Type B pancreatic cell (in vitro differentiated cells): ENCODE measurements at places on chromosomes 1 and 21.

- H3K4me3 ChIP-seq, result peak within 1 kb of the TSS; percentile 93
- peaks cover 4% of the 10 kb centered on the region for H3K36me3 ChIP-seq
- no peak for DNase-seq
- peaks cover 13% of the 10 kb centered on the region for H3K4me1 ChIP-seq
- peaks cover 4% of the 10 kb centered on the region for H3K27me3 ChIP-seq
Observed at GRCh38 chr1:149917571-149918144, at the start of gene SV2A. Gene SV2A, minus strand, starts transcription at chr1:149917844. Its CDS starts 4,004 bp downstream, at chr1:149913840.

GRCh38 chr21:31974454-31974985 lies 101.7 kb downstream of the HUNK start:
- H3K4me1 ChIP-seq, result peaks cover 6% of the 10 kb centered on the region
- no peak overlapping the region for H3K4me3 ChIP-seq
- no peaks in the 10 kb centered on the region for H3K27me3 ChIP-seq
- H3K36me3 ChIP-seq, result peaks cover 48% of the 10 kb centered on the region
- no peak for DNase-seq

DNA sequence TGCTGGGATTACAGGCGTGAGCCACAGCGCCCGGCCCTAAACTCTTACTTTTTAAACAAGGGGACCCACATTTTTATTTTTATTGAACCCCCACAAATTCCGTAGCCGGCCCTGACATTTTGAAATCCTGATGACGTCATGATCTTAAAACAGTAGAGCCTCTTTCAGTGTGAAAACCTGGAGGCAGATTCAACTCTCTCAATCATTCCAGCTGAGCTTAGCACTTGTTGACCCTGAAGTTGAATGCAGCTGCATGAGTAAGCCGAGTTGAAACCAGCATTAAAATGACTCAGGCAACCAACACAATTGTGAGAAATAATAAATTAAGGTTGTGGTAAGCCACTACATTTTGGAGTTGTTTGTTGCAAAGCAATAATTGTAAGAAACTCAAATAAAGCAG lies 93.9 kb upstream of the ADGRL4 start:
- H3K27ac ChIP-seq, result no peak overlapping the region
- H3K36me3 ChIP-seq, result no peaks in the 10 kb centered on the region
- no peak overlapping the region for H3K4me3 ChIP-seq
- no peak for DNase-seq

DNA sequence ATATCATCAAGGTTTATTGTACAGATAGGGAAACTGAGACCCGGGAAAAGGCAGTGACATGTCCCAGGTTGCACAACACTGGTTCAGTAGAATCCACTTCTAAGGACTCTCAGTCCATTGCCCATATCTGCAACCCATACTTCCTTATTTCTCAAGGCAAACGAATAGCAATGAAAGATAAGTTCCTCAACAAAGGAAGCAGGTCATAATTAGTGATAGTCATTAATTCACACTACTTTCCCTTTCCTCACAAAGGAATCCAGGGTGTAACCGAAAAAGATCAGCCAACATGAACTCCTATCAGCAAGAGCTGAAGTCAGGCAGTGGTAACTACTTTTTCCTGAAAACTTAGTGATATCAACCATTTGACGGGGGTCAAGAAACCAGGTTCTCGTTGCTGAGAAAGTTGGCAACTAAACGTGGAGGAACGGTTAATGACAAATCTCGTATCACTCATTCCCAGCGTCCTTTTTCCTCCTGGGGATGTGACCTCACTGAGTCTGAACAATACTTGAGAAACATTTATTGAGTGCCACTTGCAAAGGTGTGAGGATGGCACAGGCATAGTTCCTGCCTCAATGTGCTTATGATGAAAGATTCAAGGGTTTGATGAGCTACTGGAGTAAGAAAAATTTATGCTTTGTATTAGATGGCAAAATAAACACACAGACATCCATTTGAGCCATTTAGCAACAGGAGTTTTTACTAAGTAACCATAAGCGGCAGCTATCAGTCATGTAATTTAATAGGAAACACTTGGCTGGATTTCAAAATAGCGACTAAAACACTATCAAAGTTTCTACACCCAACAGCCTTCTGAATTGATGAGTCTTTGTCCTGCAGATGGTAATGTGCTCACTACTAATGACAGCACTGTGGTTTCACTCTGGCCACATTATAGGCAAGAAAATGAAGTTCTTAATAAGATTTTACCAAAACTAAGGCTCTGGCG lies 82.3 kb downstream of the PLPP3 start:
- peaks cover 63% of the 10 kb centered on the region for H3K36me3 ChIP-seq
- no peak for DNase-seq
- peaks cover 62% of the 10 kb centered on the region for H3K4me1 ChIP-seq
- H3K27ac ChIP-seq, result no peak overlapping the region

DNA sequence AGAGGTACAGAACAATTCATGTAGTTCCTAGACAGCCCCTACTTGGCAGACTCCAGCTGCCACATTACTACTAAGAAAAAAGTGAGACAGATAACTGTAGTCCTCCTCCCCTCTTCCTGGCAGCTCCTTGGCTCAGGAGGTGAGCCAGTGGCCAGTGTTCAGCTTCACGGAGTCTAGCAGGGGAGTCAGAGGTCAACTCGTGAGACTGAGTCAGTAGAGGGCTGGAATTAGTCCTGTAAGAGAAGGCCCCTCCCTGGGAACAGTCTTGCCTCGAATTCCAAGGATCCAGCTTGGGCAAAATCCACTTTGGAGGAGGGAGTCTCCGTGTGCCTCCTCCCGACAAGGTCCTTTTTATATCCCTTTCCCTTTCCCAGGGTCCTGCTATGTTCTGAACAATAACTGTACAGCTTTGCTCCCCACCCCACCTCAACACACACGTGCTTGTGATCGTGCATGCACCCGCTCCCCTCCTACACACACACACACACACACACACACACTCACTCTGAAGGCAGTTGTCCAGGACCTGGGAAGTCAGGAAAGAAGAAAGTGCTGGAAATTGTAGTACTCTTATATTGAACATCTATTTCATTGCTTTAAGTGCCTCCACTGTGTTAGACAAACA lies 22.5 kb upstream of the SLC27A3 start:
- no peaks in the 10 kb centered on the region for H3K27me3 ChIP-seq
- H3K4me3 ChIP-seq, result no peak overlapping the region
- H3K27ac ChIP-seq, result no peak overlapping the region
- H3K4me1 ChIP-seq, result peaks cover 6% of the 10 kb centered on the region

DNA sequence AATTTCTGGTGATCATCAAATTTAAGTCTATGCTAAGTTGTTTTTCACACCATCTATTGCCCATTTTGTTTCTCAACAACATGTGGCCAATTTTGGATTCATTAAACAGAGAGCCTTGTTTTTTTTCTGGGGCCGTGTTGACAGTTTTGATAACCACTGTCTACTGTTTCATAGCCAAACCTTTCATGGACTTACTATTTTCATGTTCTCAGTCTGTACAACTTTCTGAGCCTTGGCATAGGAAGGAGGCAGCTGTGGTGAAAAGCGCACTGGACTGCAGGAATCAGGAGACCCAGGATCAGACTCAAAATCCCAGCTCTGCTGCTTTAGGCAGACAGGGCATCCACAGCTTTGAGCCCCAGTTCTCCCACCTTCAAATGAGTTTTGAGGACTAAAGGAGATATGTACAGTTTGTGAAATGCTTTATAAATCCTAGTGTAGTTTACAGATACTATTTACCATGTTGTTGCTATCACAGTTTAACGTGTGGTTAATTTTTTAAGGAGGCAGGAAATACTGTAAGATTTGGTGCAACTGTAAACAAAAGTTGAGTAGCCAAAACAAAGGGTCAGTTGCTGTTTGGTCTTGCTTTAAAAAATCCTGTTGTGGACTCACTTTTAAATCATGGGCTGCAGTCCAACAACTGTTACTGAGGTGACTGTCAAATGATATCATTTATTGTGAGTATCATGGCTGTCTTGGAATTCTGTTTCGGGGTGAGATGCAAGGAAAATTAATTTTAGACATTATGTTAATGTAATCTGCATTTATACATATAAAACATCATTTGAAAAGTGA lies 2.9 kb downstream of the MACO1 start:
- H3K27me3 ChIP-seq, result no peaks in the 10 kb centered on the region
- no peaks in the 10 kb centered on the region for H3K36me3 ChIP-seq
- H3K4me1 ChIP-seq, result peaks cover 46% of the 10 kb centered on the region
- no peak overlapping the region for H3K4me3 ChIP-seq

- H3K27me3 ChIP-seq, result no peaks in the 10 kb centered on the region
- no peak overlapping the region for H3K27ac ChIP-seq
- H3K36me3 ChIP-seq, result peaks cover 55% of the 10 kb centered on the region
- DNase-seq, result no peak
Observed at GRCh38 chr1:94438692-94439276, 20.6 kb downstream of the ABCD3 start.

GRCh38 chr1:226279498-226279897 lies 29.5 kb downstream of the LIN9 start:
- no peaks in the 10 kb centered on the region for H3K27me3 ChIP-seq
- peaks cover 26% of the 10 kb centered on the region for H3K36me3 ChIP-seq
- H3K4me3 ChIP-seq, result no peak overlapping the region
- no peak overlapping the region for H3K27ac ChIP-seq

- H3K27ac ChIP-seq, result peak overlapping the region; percentile 2
- no peak overlapping the region for H3K4me3 ChIP-seq
- H3K27me3 ChIP-seq, result no peaks in the 10 kb centered on the region
- no peak for DNase-seq
- H3K4me1 ChIP-seq, result peaks cover 32% of the 10 kb centered on the region
- no peaks in the 10 kb centered on the region for H3K36me3 ChIP-seq
Observed at GRCh38 chr1:201939574-201939973, 6.8 kb downstream of the LMOD1 start.

DNA sequence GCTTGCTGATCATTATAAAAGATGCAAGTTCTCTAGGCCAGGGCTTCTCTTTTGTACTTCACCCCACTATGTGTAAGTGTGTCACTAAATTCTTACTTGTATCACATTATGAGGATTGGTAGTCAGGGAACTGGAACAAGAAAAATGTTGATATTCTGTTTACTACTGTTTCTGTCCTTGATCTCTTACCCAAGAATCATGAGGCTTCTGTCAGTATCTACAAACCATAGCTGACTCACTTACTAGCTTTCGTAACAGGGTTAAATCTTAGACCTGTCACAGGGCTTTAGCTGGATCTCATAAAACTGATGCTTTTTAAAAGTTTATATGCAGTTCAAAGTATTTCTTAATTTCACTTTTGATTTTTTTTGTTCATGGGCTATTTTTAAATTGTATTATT lies 681.2 kb downstream of the PLPP3 start:
- H3K36me3 ChIP-seq, result no peaks in the 10 kb centered on the region
- no peak overlapping the region for H3K27ac ChIP-seq
- no peak overlapping the region for H3K4me3 ChIP-seq
- no peaks in the 10 kb centered on the region for H3K27me3 ChIP-seq

GRCh38 chr21:29379517-29380054 lies 80.9 kb downstream of the BACH1 start:
- peaks cover 3% of the 10 kb centered on the region for H3K36me3 ChIP-seq
- peaks cover 10% of the 10 kb centered on the region for H3K4me1 ChIP-seq
- DNase-seq, result no peak
- H3K27me3 ChIP-seq, result no peaks in the 10 kb centered on the region
- no peak overlapping the region for H3K27ac ChIP-seq

DNA sequence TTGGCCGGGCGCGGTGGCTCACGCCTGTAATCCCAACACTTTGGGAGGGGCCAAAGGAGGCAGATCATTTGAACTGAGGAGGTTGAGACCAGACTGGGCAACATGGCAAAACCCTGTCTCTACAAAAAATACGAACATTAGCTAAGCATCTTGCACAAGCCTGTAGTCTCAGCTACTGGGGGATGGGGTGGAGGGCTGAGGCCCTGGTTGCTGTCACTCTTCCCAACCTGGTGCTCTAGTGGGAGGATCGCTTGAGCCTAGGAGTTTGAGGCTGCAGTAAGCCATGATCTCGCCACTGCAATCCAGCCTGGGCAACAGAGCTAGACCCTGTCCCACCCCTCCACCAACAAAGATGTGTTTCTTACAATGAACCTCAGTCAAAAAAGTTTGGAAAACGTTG lies 2.8 kb downstream of the PHGDH start:
- peaks cover 52% of the 10 kb centered on the region for H3K4me1 ChIP-seq
- H3K4me3 ChIP-seq, result peak overlapping the region; percentile 94
- peaks cover 10% of the 10 kb centered on the region for H3K36me3 ChIP-seq

DNA sequence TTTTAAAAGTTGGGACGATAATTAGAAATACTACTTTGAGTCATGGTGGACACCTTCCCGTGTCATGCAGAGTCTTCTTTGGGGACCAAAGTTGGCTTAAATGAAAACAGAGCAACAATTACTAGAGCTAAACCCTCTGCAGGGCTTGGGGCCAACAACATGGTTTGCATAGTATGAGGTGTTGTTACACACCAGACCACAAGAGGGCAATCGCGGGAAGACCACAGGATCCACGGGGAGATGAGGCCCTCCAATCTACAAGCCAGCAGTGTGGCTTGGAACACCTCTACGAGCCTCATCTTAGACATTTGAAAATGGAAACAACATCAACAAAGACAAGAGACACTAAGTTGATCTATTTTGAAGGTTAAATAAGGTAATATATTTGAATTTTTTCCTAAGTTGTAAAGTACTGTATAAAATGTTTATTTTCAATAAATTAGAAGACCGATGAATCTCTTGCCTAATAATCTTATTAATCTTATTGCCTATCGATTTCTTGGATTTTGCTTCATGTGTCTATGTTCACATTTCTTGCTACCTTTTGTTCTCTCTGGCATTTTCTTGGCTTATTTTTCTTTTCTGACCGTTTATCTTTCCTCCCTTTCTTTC lies 8.2 kb upstream of the SMCP start:
- no peaks in the 10 kb centered on the region for H3K36me3 ChIP-seq
- H3K27ac ChIP-seq, result no peak overlapping the region
- H3K4me1 ChIP-seq, result no peaks in the 10 kb centered on the region
- DNase-seq, result no peak

DNA sequence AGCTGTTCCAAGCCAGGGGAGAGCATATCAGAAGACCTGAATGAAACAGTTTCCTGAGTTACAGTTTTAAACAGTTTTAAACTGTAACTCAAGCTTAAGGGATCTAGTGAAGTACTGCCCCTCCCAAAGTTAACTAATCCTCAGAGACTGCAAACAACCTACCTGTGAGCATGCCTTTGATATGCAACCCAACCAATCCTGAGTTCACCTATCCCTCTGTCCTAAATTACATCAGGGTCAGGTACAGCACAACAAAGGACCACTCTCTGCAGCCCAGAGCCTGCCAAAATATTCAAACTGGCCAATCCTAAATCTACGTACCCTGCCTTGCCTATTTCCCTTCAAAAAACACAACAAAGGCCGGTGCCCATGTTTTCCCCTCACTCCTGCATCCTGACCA lies 32.8 kb upstream of the RAVER2 start:
- DNase-seq, result no peak
- no peaks in the 10 kb centered on the region for H3K4me1 ChIP-seq

GRCh38 chr1:150976879-150977694 lies 2.5 kb upstream of the CERS2 start:
- peaks cover 35% of the 10 kb centered on the region for H3K4me1 ChIP-seq
- H3K36me3 ChIP-seq, result no peaks in the 10 kb centered on the region
- peak overlapping the region; percentile 86 for H3K4me3 ChIP-seq

GRCh38 chr1:36652011-36652410 lies 169.3 kb upstream of the CSF3R start:
- peaks cover 51% of the 10 kb centered on the region for H3K27me3 ChIP-seq
- no peak overlapping the region for H3K27ac ChIP-seq
- no peak overlapping the region for H3K4me3 ChIP-seq
- no peak for DNase-seq
